Stomach (tissue), 19 donors: ENCODE measurements at places on chromosomes 1 and 21.
A peak's percentile ranks its signal among the peaks of the same experiment; 100 is the strongest.

DNA sequence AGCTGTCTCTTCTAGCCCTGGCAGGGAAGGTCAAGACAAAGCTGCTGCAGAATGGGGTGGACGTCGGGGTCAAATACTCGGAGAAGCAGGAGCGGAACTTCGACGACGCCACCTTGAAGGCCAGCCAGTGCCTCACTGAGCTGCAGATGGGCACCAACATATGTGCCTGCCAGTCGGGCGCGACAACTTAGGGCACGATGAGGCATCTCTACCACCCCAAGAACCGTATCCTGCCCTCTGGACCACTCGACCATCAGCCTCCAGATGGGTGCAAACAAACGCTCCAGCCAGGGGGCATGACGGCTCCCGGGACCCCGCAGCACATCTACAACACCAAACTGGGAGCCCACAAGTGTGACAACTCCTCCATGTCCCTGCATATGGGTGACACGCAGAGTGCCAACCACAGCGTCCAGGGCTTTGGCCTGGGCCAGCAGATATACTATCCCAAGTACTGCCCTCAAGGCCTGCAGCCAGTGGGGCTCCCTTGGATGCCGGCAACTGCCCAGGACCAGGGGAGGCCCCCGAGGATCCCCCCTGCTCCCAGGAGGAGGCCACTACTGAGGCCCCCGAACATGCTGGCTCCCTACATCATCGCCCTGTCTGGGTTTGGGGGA lies 42.5 kb upstream of the POGK start:
- no peak for DNase-seq

- peak; percentile 59 for DNase-seq
These were observed 1.2 kb upstream of the RWDD3 start for GRCh38 chr1:95232646-95233318.

DNA sequence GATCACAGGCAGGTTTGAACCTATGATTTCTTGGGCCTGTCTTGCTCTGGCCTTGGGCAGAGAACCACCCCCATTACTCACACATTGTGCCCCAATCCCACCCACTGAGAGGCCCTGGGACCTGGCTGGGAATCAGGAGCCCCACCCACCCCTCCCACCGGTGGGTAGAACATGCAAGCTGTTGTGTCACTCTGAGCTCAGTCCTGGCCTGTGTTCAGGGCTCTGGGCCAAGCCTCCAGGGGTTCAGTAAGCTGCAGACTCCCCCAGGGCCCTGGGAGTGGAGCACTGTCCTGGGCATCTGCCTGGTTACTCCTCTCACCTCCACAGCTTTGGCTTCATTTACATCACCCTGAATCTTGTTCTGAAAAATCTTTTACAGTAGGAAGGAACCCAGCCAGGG lies 270.5 kb downstream of the RRAGC start:
- DNase-seq, result peak; percentile 29

DNA sequence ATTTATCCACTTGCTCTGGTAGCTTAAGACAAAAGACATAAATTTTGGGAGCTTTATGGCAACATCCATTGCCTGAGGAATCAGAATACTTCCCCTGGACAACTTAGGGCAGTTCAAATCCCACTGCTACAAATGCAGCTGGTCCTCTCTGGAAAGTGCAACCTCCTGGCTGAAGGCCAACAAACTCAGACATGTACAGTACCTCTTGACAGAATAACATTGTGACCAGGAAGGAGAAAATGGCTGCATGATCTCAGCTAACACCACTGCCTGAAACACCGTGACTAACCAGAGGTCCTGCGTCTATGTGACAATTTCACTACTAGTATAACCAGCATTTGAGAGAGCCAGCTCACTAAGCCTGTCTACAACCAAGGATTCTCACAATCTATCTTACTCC lies 218.9 kb downstream of the CRB1 start:
- DNase-seq, result peak; percentile 69

DNA sequence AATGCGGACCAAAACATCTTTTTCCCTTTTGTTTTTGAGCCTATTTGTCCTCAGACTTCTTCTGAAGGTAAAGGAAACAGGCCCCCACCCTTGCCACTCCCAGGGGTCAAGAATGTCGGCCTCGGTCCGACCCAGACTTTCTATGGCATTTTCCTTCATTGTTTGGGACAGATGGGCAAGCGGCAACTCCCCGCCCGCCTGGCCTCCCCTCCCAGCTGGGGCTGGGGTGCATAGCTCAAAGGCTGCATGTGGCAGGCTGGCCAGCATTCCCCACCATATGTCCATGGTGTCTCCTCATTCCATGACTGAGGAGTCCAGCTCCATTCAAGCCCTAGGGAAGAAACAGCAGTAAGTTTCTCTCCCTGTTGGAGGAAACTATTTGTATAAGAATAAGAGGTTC lies 29.4 kb upstream of the TSPEAR start:
- no peak for DNase-seq

DNA sequence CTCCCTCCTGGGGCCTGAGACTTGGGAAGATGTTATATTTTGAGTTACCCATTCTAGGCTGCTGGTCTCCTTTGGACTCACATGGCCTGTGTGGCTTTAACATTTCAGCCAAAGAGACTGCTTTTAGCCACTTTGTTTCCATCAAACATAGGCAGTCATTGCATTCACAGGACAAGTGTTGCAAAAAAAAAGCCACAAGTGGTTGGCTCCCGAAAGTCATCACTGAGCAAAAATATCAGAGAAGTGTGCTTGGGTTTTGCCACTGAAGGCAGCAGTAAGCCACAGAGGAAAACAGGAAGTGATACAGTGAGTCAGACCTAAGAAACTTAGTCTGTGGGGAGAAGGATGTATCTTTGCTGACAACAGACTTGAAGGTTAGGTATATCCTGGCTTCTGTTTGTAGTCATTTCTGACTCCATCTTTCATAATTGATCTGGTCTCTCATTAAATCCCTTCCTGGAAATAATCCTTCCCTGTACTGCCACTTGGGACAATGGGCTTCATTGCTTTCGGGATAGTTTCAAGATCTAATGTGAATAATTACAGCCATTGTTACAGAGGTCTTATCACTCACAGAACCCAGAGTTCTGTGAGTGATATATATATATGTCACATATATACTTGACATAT lies 80.9 kb downstream of the COLGALT2 start:
- DNase-seq, result peak; percentile 64

- no peak for DNase-seq
These were observed 582.4 kb downstream of the LTN1 start for GRCh38 chr21:28410256-28410655.

DNA sequence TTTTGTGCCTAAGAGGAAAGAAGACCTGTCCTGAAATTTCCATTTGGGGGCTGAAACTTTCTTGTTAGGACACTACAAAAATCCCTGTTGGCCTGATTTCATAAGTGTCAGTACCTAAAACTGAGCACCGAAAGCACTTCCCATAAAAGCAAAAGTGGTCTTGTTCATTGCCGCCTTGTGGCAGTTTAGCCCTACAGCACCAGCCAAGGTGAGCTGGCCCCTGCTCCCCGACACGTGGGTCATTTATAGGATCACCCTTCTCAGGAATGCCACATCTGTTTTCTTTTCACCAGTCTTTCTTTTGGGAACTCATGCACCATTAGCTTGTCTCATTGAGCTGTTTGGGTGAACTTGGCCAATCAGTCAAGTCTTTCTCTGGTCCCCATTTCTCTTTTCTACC lies 155.8 kb upstream of the KAZN start:
- DNase-seq, result no peak

DNA sequence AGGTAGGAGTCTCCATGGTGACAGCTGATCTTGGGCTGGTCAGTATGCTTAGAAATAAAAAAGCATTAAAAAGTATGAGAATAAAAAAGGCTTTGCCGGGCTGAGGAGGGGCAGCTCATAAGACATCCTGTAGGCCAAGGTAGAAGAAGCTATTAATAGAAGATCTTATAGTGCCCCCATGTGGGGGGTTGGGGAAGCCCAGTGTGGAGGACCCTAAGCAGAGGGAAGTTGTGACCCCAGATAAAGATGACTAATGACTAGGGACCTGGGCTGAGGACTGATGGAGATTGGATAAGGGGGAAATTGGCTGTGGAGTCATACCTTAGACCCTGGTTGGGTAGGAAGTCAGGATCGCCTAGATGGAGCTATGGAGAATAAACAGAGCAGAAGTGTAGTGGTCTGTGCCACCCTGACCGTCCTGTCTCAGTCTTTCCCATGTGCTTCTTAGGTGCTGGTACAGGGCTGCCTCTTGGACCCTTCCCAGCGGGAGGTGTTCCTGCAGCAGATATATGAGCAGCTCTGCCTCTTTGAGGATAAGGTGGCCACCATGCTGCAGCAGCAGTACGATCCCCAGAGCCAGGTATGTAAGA lies 25.0 kb downstream of the SZT2 start:
- DNase-seq, result peak; percentile 67

GRCh38 chr1:31751822-31752241 lies 12.3 kb downstream of the ADGRB2 start:
- no peak for DNase-seq

DNA sequence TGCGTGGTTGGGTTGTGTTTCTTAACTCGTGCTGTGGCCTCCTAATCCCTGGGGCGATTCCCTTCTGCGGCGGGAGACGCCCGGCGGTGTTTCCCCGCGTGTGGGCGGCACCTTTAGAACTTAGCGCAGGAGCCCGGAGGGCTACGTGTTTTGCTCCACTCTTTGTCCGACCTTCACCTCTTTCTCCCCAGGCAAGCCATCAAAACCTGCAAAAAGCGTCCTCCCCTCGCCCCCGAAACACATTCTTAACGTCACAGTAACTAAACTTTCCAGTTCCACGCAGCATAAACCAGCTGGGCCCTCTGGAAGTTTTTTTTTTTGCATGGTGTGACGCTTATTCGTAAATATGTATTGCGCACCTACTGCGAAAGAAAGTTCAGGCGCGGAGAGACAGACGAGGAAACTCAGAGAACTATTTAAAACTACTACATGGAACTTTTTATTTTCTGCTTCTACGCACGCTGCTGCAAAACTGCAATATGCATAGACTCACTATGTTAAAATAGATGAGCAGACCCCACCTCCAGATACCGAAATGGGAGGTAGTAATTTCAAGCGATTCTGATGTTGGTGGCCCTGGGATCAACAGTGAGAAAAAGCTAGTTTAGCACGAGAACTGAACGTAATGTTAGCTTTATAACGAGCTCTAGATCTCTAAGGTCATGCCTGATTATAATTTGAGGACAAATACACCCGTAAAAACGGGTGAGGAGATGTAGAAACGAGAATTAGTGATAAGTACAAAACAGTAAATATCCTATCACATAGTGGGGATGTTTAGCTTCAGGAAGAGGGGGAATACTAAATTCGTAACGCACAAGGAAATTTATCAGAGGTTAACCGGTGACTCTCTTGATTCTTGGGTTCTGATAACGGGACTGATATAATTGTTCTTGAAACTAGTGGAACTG lies 920 bp downstream of the MTR start:
- peak; percentile 76 for DNase-seq

GRCh38 chr1:165647517-165647916 lies 16.5 kb downstream of the MGST3 start:
- no peak for DNase-seq
